Activated CD4-positive, alpha-beta T cell treated with anti-CD3 and anti-CD28 coated beads, Interleukin-2, amount 50 U/mL, for 4 hours (primary cell): ENCODE measurements at places on chromosomes 11 and 22.

GRCh38 chr22:45541382-45541979 lies 38.8 kb downstream of the FBLN1 start:
- DNase-seq: no peak

GRCh38 chr11:115550291-115551059 lies 46.3 kb upstream of the CADM1 start:
- no peak for DNase-seq

- DNase-seq: peak; percentile 11
Measured at GRCh38 chr11:72041364-72042063, 38.8 kb downstream of the NUMA1 start.

- DNase-seq: no peak
Measured at GRCh38 chr11:72239313-72239848, 4.6 kb downstream of the PHOX2A start.

GRCh38 chr22:19876941-19877625 lies 22.4 kb upstream of the GNB1L start:
- no peak for DNase-seq

- DNase-seq: no peak
Measured at GRCh38 chr11:69285091-69285490, 8.9 kb upstream of the MYEOV start.
